Bronchial epithelial cell (primary cell): ENCODE measurements at places on chromosomes 7 and 10.

DNA sequence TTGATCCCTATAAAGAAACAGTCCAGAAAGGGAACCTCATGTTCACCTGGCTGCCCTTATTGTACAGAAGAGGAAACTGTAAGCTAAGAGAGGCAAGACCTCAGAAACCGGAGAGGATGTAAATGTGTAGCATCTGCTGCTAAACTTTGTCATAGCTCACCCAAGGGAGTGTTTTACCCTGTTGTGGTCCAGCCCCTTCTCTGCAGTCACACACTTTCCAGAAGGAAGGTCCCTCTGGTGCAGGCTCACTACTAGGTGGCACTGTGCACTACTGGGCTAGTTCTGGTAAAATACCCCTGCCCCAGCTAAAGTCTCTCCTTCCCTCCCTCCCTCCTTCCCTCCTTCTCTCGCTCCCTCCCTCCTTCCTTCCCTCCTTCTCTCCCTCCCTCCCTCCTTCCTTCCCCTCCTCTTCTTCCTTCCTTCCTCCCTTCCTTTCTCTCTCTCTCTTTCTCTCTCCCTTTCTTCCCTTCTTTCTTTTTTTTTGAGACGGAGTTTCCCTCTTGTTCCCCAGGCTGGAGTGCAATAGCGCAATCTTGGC is 42.5 kb upstream of the LCOR start:
- no peak for DNase-seq

DNA sequence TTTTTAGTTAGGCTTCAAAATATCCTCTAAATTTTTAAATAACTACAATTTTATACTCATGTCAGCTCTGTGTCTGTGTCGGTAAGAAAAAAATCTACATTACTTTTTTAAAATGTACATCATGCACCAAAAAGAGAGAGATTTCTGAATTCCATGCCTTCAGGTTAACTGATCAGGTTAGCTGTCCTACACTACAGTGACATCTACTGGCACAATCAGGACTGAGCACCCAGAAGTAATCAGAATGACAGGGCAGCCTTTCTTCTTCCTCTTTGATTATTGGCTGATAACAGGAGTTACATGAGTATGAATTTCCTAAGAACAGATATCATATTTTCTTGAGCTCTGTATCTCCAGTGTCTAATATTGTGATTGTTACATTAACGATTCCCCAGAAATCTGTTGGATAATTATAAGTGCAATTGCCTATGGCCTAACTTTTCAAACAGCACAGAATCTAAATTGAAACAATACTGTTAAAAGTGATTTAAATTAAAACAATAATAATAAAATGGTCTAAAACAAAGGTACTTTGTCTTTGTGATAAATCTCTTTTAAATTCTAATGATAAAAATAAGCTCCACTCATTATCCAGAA is 41.8 kb upstream of the HYCC1 start:
- DNase-seq, result peak; percentile 69

DNA sequence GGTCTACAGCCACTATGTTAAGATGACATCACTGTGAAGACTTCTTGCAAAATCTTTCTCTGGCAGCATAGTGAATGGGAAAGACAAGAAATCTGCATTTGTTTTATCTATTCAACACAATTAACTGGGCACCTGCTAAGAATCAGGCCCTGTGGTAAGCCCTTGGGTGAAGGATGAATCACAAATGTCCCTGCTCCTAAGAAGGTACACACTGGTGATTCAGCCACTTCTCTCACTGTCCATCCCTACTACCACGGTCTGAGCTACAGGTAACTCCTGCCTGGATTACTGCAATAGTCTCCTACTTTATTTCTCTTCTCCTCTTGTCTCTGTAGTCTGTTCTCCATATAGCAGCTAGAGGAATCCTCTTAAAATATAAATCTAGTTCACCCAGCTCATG is 116.1 kb downstream of the HIBADH start:
- DNase-seq, result peak; percentile 55

- no peak for DNase-seq
Observed at GRCh38 chr10:125190946-125191345, 30.6 kb upstream of the CTBP2 start.
